ENCODE measurements at places on chromosomes 1 and 21.
A peak's percentile ranks its signal among the peaks of the same experiment; 100 is the strongest.

DNA sequence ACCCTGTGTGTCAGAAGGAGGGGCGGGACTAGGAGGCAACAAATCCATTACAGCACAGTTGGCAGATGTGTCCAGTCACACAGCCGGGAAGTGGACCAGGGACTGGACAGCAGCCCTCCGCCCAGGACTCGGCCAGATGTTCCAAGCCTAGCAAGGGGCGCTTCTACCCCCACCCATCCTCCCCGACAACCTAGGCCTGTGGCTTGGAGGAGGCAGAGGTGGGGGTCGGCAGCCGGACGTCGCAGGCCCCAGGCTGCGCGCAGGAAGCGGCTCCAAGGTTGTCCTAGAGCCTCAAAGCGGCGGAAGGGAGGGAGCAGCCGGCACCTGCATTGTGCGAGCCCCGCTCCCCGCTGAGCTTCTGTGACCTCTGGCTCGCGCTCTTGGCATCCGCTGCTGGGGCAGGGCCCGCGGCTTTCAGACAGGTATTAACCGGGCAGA is 20.6 kb upstream of the MYCL start:
- no peak for DNase-seq

DNA sequence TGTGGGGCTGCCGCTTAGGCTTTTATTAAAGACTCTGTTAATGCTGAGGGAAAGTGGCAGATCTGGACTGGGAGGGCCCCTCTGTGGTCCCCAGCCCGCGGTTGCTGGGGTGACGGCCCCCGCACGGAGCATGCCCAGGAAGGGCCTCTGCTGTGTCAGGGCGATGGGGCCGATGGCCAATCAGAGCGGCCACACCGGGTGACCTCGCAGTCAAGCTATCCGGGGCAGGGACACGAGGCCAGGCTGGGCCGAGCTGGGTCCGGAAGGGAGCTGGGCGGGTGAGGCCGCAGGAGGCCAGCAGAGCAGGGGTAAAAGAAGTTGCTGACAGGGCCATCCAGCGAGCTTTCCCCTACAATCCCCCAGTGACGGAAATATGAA is 145.1 kb downstream of the CASZ1 start:
- no peak for DNase-seq

GRCh38 chr1:204992201-204992997 is 50.6 kb upstream of the CNTN2 start:
- DNase-seq = peak; percentile 5

DNA sequence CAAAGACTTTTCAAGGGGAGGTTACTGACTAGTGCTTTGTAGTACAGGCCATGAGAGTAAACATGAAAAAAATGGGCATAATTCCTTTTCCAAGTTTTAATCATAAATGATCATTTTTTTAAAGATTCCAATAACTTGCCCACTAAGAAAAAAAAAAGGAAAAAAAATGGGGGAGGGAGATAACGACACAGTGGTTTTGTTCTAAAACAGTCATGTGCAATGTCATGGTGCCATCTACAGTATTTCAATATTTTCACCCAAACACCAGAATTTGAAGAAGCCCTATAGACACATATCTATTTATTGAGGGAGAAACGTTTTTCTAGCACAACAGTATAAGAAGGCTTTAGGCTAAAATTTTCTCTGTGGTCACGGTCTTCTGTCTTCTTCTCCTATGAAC is 250.2 kb downstream of the LTN1 start:
- DNase-seq = no peak

DNA sequence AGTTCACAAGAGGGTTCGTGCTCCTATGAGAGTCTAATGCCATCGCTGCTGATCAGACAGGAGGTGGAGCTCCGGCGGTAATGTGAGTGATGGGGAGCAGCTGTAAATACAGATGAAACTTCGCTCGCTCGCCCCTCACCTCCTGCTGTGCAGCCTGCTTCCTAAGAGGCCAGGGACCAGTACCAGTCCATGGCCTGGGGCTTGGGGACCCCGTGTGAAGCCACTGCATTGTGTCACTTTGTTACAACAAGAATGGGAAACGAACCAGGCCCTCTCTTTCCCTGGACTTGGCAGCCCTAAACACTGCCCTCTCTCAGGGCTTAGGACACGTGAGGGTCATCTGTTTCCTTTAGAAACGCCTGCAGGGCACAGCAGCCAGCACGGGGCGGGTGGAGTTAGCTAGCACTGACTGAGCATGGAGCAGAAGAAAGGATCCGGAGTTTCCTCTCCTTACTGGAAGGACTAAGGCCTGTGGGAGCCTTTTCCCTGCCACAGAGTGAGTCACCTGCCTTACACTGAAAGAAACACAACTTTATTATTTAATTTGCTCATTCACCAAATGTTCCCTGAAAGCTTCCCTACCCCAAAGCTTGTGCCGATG is 185.2 kb upstream of the TMEM51 start:
- DNase-seq = no peak

- DNase-seq = no peak
Measured at GRCh38 chr1:239999170-239999569, 92.5 kb upstream of the FMN2 start.

DNA sequence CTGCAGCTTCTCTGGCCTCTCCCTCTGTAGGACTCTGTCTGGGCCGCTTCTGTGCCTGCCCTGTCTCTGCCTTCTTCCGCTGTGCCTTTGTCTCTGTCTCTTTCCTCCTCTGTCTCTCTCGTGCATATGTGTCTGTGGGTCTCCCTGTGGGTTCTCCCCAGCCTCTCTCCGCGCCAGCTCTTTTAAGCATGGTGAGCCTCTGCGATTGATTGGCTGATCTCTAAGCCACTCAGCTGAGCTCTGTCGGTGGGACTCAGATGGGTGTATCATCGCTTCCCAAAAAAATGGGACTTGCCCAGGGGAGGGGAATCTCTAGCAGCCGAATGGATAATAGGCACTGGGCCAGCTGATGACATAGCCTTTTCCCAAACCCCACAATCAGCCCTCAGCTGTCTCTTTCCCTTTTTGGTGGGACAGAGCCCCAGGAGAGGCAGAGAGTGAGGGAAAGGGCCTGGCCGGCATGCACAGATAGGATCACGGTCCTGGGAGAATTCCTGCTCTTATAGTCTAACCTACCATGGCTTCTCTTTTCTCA is at the start of gene ADAMTS4:
Gene ADAMTS4, minus strand, starts transcription at position 158 of the 535 bp plus-strand sequence. CDS start 427 bp downstream, outside the sequence.
- DNase-seq = no peak

GRCh38 chr1:117017648-117018047 is 16.1 kb downstream of the CD101 start:
- no peak for DNase-seq

- DNase-seq = peak; percentile 69
Measured at GRCh38 chr21:42220138-42220701, 1.3 kb downstream of the ABCG1 start.

DNA sequence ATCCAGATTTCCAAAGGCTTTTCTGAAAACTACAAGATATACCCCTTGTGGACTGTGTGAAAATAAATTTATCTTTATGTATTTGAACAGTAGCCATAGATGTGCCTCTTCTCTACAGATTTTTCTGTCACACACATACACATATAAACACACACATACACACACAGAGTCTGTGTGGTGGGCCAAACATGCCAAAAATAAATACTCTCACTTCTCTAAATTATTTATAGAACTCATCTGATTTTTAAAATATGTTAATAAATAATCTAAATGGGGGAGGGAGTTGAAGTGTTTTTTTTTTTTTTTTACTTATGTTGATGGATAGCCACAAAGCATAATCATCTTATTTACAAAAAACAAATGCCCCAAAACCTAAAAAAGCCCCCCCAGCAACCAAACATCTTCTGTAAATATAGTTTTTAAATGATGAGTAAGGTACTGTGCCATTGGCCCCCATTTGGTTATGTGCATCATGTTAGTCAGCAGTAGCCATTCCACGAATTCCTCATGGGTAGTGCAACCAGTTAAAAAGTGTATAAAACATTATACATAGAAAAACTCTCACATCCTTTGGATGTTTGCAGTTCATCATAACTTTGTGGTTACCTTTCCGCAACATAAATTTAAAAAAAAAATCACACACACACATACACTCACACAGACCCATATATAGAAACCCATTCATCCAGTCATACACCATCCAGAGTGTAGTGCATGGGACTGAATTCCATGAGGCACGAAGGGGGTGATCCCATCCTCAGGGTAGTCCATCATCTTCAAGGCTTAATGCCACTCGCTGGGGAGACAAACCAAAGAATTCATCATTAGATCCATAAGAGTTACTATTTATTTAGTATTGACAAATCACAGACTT is 8.2 kb upstream of the MAGOH start:
- no peak for DNase-seq

DNA sequence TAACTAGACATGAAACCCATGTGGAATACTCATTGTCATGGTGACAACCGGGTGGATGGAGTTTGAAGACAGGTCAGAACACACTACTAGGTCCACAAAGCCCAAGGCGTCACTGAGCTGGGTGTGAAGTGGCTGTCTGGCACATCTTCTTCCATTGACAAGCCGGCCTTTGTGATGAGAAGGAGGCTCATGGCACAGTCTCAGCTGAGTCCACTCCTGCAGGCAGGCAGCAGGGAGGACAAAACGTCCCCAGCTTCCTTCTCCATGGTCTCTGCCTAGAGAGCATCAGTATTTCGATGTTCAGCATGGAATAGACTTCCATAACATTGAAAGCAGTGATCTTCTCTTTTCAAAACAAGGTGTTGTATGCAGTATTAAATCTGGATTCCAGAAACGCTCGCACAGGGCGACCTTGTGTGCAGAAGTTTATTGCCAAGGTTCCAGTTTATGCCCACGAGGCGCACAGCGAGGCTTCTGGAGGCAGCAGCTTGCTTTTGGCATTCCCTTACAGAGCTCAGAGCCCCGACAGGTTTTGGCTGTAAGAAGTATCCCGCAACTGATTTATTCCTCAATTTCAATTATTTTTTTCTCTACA is 104.2 kb downstream of the SIM2 start:
- DNase-seq = no peak

GRCh38 chr21:34166468-34166867 is 93.1 kb downstream of the MRPS6 start:
- no peak for DNase-seq

GRCh38 chr1:232174306-232174705 is 455.6 kb downstream of the SIPA1L2 start:
- DNase-seq = no peak

GRCh38 chr1:228488125-228488817 is 1.1 kb downstream of the RNF187 start:
- DNase-seq = no peak

GRCh38 chr1:5734996-5735395 is 257.2 kb downstream of the NPHP4 start:
- DNase-seq = no peak

- DNase-seq = peak; percentile 88
Measured at GRCh38 chr1:181141431-181141910, 53.0 kb downstream of the IER5 start.

DNA sequence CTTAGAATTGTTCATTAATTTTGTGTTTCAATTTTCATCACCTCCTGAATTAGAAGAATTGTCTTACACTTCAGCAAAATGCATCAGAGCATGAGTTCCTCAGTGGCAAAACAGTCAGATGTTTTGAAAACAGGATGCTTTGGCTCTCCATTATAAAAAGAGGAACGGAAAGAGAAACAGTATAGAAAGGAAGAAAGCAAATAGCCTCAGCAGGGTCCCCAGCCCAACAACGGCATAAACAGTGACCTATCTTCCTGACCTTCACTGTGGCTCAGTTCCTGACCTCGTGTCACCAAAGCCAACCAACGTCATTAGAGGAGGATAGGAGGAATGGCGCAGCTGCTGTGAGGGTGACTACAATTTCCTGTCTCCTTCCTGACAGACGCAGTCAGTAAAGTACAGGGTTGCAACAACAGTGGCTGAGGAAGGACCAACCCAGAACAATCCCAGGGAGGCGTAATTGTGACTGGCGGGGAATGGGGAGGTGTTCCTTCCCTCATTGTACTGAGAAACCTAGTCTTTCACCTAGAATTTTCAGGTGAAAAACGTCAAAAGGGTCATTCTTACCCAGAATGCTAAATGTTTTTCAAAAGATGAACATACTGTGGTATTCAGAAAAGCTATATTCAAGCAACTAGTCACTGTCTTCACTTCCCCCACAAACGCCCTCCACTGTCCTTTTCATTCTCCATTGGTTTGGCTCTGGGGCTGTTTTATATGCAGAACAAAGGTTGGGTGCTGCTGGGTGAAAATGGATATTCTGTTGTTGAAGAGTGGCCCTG is 197.9 kb upstream of the SGIP1 start:
- DNase-seq = peak; percentile 88

DNA sequence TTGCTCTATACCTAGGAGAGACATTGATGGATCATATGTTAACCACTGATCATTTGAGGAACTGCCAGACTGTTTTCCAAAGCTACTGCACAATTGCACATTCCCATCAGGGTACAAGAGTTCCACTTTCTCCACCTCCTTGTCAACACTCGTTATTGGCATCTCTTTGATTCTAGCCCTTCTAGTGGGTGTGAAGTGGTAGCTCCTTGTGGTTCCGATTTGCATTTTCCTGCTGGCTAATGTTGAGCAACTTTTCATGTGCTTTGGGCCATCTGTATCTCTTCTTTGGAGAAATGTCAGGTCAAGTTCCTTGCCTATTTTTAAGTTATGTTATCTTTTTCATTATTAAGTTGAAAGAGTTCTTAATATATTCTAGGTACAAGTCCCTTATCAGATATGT is 90.1 kb downstream of the DMRTB1 start:
- no peak for DNase-seq

DNA sequence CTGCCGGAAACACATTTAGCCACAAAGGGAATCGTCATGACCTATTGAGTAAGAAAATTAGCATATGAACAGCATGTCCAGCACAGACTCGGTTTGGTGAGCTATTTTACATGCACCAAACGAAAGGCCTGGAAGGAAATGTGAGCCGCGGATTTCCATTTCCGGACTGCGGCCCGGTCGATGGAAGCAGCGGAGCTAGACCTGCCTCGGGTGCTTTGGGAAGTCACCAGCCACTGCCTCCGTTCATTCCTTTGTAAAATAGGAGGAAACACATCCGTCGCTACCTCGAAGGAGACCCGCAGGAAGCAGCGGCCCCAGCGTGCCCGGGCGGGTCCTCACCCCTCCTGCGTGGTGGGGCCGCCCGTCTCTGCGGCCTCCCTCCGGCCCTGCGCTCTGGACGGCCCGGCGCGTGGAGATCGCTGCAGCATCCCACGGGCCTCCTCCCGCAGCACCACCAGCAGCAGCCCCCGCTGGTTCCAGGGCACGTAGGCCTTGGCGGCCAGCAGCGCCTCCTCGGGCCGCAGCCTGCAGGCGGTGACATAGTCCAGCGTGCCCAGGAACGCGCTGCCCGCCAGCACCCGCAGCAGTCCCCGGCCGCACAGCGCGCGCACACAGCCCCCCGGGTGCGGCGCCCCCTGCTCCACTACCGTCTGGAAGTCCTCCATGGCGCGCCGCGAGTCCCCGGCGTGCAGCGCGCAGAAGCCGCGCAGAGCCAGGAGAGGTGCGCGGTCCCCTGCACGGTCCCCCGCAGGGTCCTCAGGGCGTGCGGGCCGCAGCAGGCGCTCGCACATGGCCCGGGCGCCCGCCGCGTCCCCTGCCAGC is 12.1 kb downstream of the TTC34 start:
- DNase-seq = no peak

- no peak for DNase-seq
Measured at GRCh38 chr1:214895011-214895600, 187.4 kb upstream of the KCNK2 start.

- no peak for DNase-seq
Measured at GRCh38 chr1:164534863-164535610, 23.9 kb upstream of the PBX1 start.

- peak; percentile 51 for DNase-seq
Measured at GRCh38 chr1:5915587-5916571, 76.3 kb downstream of the NPHP4 start.
